Fibroblast of skin of right quadriceps (primary cell): ENCODE measurements at places on chromosomes 4 and X.

GRCh38 chrX:105349476-105349875 lies 129.0 kb upstream of the TEX13A start:
- DNase-seq, result peak; percentile 24

GRCh38 chr4:77089866-77090265 lies 14.1 kb upstream of the CCNI start:
- no peak for DNase-seq

DNA sequence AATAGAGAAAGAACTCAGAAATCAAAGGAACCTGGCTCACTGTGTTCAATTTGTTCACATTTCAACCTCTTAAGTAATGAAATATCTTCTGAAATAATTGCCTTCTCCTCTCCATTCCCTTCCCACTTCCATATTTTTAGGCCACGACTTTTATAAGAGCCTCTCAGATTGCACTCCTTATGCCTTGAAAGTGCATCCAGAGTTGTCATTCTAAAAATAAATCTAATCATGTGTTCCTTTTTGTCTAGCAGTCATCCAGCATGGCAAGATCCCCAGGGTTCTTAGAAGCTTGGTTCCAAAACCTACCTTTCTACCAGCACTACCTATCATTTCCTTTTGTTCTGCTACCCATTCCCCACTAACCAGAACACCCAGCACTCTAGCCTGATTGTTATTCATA lies 42.4 kb upstream of the RPA4 start:
- DNase-seq, result no peak

GRCh38 chr4:87932718-87933141 lies 42.8 kb upstream of the SPP1 start:
- no peak for DNase-seq

- no peak for DNase-seq
Measured at GRCh38 chr4:148764720-148765119, 322.5 kb upstream of the NR3C2 start.

DNA sequence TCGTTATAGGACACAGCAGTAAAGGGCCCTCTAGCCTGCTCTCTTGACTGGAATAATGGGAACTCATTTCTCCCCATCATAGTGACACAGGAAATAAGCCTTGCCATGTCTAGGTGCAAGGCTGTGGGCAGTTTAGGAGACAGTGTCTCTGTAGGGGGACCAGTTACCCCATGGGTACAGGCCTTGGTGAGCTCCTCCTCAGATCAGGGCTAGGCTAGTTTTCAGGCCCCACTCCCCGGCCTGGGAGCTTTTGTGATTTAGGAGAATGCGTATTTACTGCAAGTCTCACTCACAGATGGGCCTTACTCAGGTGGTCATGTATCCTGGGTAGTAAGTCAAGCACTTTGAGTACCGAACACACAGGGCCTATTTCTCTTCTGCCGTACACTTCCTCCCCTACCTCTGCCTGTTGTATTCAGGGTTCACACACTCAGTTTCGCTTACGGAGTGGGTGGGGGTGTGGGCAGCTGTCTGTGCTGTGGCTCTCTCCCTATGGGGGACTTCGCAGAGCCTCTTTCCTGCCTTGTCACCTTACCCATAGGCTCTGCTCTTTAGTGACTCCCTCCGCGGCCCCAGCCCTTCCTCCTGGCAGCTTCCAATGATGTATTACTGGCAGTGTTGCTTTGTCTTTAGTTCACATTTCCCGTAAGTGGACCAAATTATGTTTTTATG lies 34.2 kb downstream of the FAM193A start:
- no peak for DNase-seq

GRCh38 chrX:9370893-9371292 lies 94.0 kb upstream of the TBL1X start:
- DNase-seq, result no peak
